ENCODE measurements at places on chromosomes 2 and 18.

DNA sequence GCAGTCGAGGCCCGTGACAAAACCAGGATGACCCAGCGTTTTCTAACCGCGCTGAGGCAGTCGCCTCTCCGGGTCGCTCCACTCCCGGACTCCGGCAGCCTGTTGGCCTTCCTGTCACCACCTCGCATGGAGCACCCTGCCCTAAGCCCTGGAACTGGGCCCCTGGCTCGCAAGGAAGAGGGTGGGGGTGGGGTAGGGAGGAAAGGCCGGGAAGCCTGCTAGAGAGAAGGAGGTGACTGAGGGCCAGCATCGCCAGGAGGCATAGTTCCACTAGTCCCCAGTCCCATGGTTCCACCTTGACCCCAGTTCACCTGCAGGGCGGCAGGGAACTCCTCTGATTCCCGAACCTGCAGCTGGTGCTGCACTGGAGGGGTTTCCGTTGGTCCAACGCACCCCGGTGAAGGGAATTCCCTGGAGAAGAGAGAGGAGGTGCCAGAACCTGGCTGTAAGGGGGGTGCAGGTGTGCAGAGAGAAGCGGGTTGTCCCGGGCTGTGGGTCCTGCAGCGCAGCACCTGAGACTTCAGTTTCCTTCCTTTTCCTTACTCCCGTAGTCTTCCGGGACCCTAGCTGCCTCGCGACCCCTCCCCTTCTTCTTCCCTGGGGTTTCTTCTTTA lies 11.8 kb upstream of the EN1 start:
- no peak for DNase-seq
- no peak overlapping the region for H3K4me3 ChIP-seq
- H3K27ac ChIP-seq: no peak overlapping the region

GRCh38 chr2:212037062-212037461 lies 501.5 kb downstream of the ERBB4 start:
- H3K27me3 ChIP-seq: no peaks in the 10 kb centered on the region
- H3K36me3 ChIP-seq: no peaks in the 10 kb centered on the region
- H3K27ac ChIP-seq: no peak overlapping the region

DNA sequence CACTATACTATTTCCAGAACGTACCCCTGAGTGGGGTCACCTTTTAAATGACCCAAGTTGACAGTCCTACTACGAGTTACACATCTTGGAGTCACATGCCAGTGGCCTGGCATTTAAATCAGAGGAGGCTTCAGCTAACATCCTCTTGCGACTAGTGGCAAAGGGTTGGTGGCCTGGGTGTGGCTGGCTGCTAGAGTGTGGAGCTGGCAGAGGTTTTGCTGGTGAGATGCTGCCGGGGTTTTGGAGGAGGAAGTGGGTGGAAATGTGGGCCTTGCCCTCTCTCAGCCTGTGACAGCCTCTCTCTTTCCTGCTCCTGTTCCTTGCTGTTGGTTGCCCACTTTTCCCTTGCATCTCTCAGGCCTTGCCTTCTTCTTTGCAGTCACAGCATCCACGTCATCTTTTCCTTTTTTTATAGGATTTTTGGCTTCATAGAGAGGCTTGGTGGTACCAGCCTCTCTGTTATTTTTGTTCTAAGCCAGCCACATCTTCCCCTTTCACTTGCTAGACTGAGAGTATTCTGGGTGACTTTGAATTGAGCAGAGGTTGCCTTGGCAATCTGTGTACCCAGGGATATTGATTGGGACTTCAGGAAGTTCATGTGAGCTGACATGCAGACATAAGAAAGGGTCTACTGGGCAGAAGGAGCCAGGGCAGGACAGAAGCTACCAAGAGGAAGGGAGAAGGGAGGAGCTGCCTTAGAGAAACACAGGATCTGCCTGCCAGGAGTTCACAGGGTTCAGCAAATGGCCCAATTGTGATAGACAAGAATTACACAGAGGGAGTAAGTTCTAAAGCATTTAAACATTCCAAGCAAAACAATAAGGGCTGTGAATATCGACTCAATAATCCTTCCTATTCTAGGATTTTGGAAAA lies 55.4 kb downstream of the CDC42EP3 start:
- no peaks in the 10 kb centered on the region for H3K27me3 ChIP-seq
- H3K4me3 ChIP-seq: no peak overlapping the region
- H3K4me1 ChIP-seq: peaks cover 25% of the 10 kb centered on the region
- peak; percentile 45 for DNase-seq
- H3K36me3 ChIP-seq: no peaks in the 10 kb centered on the region
- peak overlapping the region; percentile 63 for H3K27ac ChIP-seq

DNA sequence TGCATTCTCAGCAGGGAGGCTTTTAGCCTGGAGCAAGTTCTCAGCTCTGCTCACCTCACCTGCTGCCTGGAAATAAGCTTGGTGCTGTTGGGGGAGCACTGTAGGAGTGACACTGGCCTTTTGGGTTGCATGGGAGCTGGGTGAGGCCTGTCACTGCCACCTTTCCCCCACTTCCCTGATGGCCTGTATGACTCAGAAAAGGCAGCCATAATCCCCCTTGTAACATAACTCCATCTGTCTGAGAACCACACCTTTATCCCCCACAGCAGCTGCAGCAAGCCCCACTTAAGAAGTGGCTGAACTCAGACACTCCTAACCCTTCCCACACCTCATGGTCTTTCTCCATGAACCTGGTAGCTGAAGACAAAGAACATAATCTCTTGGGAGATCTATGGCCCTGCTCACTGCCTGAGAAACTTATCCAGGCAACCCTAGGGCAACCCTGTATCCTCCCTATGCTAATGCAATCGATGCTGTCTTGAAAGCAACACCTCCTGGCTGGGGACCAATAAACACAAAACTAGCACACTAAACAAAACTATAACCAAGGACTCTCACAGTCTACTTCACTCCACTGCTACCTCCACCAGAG lies 258.9 kb upstream of the OSR1 start:
- no peaks in the 10 kb centered on the region for H3K27me3 ChIP-seq
- no peak overlapping the region for H3K4me3 ChIP-seq
- no peaks in the 10 kb centered on the region for H3K36me3 ChIP-seq
- no peak overlapping the region for H3K27ac ChIP-seq
- DNase-seq: no peak

GRCh38 chr18:58612315-58613055 lies 16.4 kb downstream of the ALPK2 start:
- no peak for DNase-seq
- no peak overlapping the region for H3K27ac ChIP-seq
- peaks cover 19% of the 10 kb centered on the region for H3K4me1 ChIP-seq
- no peaks in the 10 kb centered on the region for H3K27me3 ChIP-seq
- no peak overlapping the region for H3K4me3 ChIP-seq

DNA sequence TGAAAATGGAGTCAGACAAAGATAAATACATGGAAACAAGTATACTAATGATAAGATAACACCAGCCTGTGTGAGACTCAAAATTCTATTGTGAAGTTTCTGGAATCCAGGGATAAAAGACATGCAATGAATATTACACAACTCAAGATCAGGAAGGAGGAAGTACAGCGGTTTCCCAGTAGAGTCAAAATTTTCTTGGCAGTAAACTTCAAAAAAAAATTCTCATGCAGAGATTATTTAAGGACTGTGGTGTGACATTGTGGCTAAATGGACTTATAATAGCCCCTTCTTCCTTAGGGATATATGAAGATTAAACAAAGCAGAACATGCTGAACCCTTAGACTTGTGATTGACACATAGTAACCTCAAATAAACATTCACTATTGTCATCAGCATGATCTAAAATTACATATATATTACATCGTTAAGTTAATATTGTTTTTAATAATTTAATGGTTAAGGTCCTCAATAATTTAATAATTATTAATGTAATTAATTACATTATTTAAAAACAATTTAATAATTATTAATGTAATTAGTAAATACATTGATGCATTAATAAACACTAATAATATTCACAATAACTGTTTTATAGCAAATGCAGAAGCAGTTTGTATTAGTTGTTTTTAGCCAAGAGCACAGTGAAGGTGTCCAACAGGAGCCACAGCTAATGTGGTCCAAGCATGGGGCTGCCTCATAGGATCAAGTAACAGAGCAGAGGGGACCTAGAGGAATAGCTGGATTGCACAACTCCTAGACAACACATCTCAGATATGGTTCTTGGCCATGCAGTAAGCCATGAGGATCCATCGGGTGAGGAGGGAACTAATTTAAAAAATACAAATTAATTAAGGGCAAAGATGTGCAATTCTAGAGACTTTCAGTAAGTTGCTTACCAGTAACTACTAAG lies 77.3 kb downstream of the POLE4 start:
- no peaks in the 10 kb centered on the region for H3K36me3 ChIP-seq
- no peak overlapping the region for H3K27ac ChIP-seq
- no peaks in the 10 kb centered on the region for H3K4me1 ChIP-seq
- no peak for DNase-seq
- no peak overlapping the region for H3K4me3 ChIP-seq

DNA sequence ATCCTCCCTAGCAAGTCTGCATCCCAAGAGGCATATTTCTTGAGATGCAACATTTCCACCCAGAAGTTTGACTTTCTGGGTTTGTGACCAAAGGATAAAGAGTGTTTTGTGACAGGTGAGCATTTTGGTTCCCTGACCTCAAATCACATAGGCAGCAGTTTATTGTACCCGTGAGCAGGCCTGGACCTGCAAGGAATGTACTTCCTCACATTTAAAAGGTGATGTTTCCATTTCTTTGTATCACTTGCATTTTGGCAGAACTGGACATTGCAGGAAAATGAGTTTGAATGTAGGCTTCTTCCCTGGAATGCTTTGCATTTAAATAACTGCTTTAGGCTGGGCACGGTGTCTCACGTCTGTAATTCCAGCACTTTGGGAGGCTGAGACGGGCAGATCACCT lies 160.7 kb downstream of the ALPK2 start:
- H3K27ac ChIP-seq: no peak overlapping the region
- no peak for DNase-seq
- no peaks in the 10 kb centered on the region for H3K27me3 ChIP-seq

- H3K4me3 ChIP-seq: no peak overlapping the region
- no peaks in the 10 kb centered on the region for H3K27me3 ChIP-seq
- no peaks in the 10 kb centered on the region for H3K36me3 ChIP-seq
- H3K4me1 ChIP-seq: no peaks in the 10 kb centered on the region
- H3K27ac ChIP-seq: no peak overlapping the region
- DNase-seq: no peak
These were observed 338.7 kb downstream of the CDH2 start for GRCh38 chr18:27838225-27838624.

- no peak for DNase-seq
- no peaks in the 10 kb centered on the region for H3K4me1 ChIP-seq
- no peak overlapping the region for H3K4me3 ChIP-seq
- no peak overlapping the region for H3K27ac ChIP-seq
- no peaks in the 10 kb centered on the region for H3K27me3 ChIP-seq
These were observed 36.7 kb downstream of the GULP1 start for GRCh38 chr2:188328419-188328818.

DNA sequence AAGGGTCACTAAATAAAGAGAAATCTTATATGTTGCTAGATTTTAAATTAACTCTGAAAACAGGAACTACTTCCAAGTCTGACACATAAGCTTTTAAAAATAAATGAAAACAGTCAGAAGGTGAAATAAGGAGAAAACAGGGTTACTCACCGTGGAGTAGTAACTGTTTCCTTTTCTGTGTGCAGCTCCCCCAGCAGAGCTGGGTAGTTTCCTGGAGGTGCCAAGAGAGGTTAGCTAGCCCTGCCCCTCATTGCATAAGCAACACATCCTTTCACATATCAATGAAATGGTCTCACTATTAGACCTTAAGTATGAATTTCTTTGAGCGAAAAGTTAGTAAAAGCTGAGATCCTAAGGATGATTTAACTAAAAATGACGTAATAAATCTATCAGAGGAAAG lies 54.0 kb upstream of the GPR75 start:
- H3K27me3 ChIP-seq: no peaks in the 10 kb centered on the region
- H3K4me3 ChIP-seq: no peak overlapping the region
- no peaks in the 10 kb centered on the region for H3K4me1 ChIP-seq
- H3K27ac ChIP-seq: no peak overlapping the region

Data from effector memory CD4-positive, alpha-beta T cell (primary cell).